Motor neuron (in vitro differentiated cells): ENCODE measurements at places on chromosomes 13 and 19.
A peak's percentile ranks its signal among the peaks of the same experiment; 100 is the strongest.

DNA sequence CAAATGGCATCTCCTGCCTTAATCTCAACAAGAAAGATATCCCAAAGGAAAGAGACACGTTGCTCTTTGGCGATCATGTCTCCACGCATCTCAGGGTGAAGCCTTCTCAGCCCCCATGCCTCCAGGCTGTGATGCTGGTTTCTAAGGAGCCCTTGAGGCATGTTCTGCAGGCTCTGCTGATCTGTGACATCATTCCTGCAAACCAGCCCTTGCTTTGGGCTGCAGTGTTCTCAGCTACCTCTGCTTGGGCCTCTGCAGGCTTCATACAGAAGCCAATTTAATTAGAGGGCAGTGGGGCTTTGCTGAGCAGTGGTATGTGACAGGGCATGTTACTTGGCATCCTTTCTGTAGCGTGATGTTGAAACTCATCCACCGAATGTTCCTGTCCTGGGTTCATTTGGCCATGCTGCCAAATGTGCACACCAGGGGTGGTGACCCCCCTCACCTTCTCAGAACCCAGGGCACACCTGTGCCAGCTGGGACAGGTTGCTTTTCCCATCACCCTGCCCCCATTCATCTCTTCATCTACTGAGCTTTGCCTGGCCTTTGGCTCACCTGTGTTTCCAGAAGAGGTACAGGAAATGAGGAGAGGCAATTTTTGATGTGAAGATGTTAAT, 230.9 kb downstream of the TEX29 start:
- peak; percentile 43 for ATAC-seq

DNA sequence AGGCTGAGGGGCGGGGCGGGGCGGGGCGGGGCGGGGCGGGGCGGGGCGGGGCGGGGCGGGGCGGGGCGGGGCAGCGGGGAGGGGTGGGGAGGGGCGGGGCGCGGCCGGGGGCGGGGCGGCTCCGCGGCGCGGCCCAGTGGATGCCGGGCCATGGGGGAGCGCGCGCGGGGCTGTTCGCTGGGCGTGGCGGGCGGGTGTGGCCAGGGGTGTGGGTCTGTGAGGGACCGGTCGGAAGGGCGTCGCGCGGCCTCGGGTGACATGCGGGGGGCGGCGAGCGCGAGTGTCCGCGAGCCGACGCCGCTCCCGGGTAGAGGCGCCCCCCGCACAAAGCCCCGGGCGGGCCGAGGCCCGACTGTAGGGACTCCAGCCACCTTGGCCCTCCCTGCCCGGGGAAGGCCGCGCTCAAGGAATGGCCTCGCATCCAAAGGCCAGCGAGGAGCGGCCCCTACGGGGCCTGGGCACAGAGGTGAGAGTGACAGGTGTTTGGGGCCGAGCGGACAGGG, at the start of gene ZFP28:
Gene ZFP28, plus strand, starts transcription at position 188 of the 503 bp plus-strand sequence. Its CDS starts 71 bp downstream, at position 259.
- ATAC-seq = no peak

GRCh38 chr13:69283837-69284236, 823.8 kb upstream of the ATXN8OS start:
- ATAC-seq = peak; percentile 32

DNA sequence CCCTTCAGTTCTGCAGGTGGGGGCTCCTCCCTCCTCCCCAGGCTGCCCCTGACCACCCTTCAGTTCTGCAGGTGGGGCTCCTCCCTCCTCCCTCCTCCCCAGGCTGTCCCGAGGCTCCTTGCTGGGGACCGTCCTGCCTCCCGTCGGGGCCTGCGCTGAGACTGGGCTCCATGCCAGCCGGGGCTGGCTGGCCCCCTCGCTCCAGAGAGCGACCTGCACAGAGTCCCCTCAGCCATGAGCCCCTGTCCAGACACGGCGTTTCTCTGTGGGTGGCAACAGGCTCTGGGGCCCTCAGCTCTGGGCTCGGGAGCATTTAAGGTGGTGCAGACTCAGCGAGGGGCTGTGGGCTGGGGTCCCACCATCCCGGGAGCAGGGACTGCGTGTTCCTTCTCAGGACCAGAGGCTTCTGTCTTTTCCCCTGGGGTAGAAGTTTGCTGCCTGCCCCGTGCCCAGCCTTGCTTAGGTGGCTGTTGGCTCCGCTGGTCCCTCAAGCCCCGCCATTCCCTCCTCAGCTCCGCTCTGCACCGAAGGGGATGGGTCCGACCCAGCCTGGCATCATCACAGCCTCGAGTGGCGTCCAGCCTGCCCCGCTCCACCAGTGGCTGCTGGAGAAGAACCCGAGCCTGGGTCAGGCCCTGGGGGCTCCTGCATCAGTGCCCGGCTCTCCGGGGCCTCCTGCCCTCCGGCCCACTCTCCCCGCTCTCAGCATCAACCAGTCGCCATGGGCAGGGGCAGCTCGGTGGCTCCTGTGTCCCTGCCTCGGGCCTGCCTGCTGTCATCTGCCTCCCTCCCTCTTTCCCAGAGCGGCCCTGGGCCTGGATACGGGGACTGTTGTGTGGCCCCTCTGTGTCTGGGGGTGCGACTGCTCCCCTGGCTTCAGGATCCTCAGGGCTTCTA, 27.6 kb downstream of the CSNK1G2 start:
- no peak for ATAC-seq

DNA sequence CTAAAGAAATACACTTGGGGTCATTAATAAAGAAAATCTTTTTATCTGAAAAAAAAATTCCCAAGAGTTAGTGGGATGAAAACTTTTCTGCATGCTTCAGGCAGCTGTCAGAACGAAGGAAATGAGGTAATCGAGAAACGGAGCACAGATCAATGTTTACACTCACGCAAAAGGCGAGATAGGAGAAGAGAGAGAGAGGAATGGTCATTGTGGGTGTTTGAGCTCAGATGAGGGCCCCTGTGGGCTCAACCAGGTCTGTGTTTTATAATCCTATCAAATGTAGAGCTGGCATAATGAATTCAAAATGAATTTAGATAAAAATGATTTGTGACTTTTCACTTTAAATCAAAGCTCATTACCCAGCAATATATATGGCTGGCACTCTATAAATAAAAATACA, 6.3 kb upstream of the RXFP2 start:
- ATAC-seq = peak; percentile 23

- ATAC-seq = no peak
These were observed 53.9 kb downstream of the SMIM24 start for GRCh38 chr19:3426433-3426832.

- no peak for ATAC-seq
These were observed 221.1 kb downstream of the TDRD3 start for GRCh38 chr13:60617991-60618733.
